ENCODE measurements at places on chromosomes 16 and 17.

DNA sequence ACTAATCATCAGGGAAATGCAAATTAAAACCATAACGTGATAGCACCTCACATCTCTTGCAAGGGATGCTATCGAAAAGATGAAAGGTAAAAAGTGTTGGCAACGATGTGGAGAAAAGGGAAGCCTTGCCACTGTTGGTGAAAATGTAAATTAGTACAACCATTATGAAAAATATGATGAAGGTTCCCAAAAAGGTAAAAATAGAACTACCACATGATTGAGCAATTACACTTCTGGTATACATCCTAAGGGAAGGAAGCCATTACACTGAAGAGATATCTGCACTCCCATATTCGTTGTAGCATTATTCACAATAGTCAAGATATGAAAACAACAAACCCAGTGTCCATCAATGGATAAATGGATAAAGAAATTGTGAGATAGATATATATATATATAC lies 21.5 kb downstream of the ABCA10 start:
- H3K27me3 ChIP-seq = no peaks in the 10 kb centered on the region
- no peak overlapping the region for H3K27ac ChIP-seq
- H3K4me1 ChIP-seq = no peaks in the 10 kb centered on the region
- DNase-seq = no peak

DNA sequence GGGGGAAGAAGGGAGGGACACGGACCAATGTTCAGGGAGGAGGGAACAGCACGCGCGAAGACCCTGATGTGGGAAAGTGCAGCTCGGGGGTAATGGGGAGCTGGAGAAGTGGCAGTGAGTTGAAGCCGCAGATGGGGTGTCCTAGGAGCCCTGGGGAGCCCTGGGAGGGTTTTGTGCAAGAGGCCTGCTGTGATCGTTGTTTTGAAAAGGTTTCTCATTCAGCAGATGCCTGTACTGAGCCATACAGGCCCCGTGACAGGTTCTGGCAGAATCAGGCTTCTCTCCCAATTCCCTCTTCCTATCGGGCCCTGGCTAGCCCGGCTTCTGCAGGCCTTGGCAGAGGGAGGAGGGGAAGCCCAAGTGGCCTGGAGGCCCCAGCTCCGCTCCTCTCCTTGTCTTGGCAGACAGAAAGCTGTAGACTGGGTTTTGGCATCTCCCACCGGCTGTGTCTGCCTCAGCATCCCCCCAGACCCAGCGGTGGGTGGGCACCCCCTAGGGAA lies 38.4 kb upstream of the EMP2 start:
- no peak for DNase-seq
- H3K27ac ChIP-seq = no peak overlapping the region
- no peaks in the 10 kb centered on the region for H3K36me3 ChIP-seq
- H3K4me3 ChIP-seq = no peak overlapping the region
- no peaks in the 10 kb centered on the region for H3K27me3 ChIP-seq

- DNase-seq = no peak
- H3K27ac ChIP-seq = no peak overlapping the region
- H3K4me1 ChIP-seq = peaks cover 10% of the 10 kb centered on the region
- H3K36me3 ChIP-seq = no peaks in the 10 kb centered on the region
- H3K4me3 ChIP-seq = no peak overlapping the region
Measured at GRCh38 chr17:49393491-49394255, 21.0 kb downstream of the PHB1 start.

- no peaks in the 10 kb centered on the region for H3K27me3 ChIP-seq
- peaks cover 3% of the 10 kb centered on the region for H3K4me1 ChIP-seq
- no peak overlapping the region for H3K27ac ChIP-seq
- DNase-seq = no peak
- H3K4me3 ChIP-seq = no peak overlapping the region
- no peaks in the 10 kb centered on the region for H3K36me3 ChIP-seq
Measured at GRCh38 chr17:43014020-43014648, 7.5 kb downstream of the IFI35 start.
